ENCODE measurements at places on chromosomes 3 and 15.

DNA sequence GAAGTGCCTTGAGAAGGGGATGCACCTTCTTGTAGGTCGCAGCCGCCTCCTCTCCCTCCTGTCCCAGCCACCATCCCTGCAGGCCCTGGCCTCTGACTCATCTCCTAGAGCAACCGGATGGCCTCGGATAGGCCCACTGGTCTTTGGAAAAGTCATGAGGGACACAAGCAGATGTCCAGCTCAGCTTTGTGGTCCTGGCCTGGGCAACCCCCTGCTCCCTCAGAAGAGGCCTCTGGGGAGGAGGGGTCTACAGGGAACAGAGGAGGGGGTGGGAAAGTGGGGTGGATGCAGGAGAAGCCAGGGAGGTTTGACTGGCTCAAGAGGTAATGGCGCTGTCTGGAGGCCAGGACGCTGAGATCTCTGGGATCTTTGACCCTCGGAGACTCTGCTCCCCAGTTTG is 259.2 kb upstream of the TLE3 start:
- no peak for DNase-seq

- no peak for DNase-seq
Measured at GRCh38 chr15:62649793-62650420, 392.6 kb upstream of the TPM1 start.

DNA sequence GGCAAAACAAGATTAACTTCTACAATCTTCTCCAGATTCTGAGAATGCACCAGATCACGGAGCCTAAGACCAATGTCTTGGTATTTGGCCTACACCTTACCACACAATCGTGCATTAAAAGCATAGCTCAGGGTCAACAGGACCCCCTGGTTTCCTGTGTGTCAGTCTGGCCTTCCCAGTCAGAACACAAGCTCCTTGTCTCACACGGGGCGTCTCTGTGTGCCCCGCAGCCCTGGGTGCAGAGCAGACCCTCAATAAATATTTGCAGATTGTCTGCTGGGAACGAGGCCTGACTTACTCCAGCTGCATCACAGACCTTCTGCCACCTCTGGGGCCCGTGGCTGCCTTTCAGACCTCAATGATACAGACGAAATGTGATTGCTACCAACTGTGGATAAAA is 82.5 kb upstream of the CTNNB1 start:
- DNase-seq = no peak

- DNase-seq = peak; percentile 89
Measured at GRCh38 chr3:69085833-69086722, 1.3 kb downstream of the ARL6IP5 start.

- DNase-seq = no peak
Measured at GRCh38 chr15:77347197-77347596, 72.7 kb downstream of the PEAK1 start.

DNA sequence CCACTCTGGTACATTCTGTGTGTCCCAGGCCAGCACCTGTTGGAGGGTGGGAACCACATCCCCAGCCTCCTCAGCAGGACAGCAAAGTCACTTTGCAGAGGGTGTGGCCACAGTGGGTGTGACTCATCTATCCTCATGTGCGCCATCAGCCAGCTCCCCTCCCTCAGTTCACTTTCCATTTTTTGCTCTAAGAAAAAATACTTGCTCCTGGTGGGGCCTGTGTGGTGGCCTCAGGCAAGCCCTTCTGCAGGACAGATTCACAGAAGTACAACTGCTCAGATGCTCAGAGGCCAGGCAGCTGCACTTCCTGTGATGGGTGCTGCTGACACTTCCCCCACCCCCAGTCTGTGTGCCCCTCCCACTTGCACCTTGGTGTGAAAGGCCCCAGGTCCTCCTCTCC is 78.3 kb upstream of the ALDH1L1 start:
- no peak for DNase-seq

DNA sequence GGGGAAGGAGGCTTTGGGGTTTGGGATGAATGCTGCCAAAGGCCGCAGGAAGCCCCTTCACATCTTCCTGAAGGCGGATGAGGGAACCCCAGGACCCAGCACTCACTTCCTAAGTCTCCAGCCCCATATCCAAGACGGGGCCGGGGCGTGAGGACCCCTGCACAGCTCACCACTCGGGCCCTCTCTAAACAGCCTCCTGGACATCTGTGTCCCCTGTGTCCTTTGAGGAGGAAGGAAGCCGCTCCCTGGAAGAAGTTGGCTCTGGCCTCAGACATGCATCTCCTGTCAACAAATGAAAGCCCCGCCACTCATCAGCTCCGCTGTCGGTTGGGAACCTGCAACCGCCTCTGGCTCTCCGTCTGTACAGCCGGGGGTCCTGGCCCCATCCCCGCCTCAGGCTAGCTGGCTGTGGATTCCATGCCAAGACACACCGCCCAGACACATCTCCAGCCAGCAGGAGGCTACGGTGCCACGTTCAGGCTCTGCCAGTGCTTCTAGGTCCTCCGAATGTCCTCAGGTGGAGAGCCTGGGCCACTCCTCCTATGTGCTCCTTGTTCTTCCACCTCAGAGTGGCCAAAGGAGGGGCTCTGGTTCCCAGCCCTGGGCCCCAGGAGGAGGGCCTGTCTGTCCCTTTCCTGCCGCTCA is 140.0 kb upstream of the MEF2A start:
- DNase-seq = no peak

DNA sequence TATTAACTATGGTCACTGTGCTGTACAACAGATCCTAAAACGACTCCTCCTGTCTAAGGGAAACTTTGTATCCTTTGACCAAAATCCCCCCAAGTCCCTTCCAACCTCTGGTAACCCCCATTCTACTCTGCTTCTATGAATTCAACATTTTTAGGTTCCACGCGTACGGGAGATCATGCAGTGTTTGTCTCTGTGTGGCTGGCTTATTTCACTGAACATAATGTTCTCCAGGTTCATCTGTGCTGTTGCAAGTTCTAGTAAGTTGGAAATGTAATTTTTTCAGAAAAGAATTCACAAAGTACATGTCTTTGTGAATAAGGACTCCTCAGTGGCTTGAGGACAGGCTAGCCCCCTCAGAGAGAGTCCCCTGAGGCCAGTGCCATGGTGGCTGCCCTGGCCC is 66.1 kb downstream of the ATP10A start:
- no peak for DNase-seq

DNA sequence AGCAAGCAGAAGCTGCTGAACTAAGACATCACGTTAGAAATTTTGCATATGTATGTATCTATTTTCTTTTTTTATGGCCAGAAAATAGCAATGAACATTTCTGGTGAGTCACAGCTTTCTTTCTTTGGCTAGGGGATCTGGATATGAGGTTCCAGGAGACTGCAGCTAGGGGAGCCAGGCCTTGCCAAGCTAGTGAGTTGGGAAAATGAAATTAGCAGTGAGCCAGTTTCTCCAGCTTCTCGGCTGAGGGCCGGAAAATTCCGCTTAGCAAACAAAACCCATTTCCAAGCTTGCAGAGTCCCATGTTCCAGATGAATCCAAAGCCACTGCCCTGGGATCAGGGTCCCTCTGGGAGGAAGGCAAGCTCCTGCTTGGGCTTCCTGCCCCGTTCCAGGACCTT is 137.6 kb downstream of the SRGAP3 start:
- DNase-seq = no peak

GRCh38 chr15:81373775-81374395 is at the start of gene TMC3:
Gene TMC3 (minus strand): TSS chr15:81374213. CDS start chr15:81374077, 136 bp downstream.
- no peak for DNase-seq

DNA sequence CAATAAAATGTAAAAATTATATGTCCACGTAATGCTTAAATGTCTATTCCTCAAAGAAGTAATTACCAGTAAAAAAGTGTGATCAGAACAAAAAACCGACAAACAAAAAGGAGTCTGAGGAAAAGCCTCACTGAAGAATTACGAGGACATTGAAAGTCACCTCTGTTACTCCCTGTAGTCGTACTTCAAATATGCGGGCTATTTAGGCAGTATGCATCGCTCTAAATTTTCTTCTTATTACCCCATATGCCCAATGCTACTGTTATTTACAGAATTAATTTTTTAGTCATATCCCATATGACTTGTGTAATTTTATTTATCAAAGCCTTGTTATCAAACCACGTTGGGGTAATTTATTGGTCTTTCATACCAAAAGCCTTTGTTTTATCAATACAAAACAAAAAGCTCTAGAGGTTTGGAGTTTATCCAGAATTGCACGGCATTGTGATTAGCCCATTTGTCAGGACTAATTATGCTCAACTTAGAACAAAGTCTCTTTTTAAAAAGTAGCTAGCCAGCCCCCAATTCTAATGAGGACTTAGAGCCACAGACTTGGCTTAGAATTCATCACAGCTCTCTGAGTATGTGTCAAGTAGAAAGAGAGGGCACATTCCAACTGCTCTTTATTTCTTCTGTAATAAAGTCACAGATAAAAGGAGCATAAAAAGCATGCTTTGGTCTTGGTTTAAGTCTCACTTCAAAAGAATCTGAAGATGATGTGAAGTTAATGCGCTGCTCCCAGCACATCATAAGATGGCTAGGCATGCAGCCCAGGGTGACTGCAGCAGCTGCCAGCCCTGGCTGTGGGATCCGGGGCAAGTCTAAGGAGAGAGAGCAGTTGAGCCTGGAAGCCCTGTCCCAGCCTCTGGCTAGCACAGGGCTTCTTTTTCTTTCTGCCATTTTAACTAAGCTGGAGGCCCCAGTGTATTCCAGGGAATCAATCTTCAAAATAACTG is 521.0 kb downstream of the GABRG3 start:
- no peak for DNase-seq

- no peak for DNase-seq
Measured at GRCh38 chr3:196517919-196518318, 2.8 kb upstream of the SMCO1 start.

- no peak for DNase-seq
Measured at GRCh38 chr3:189624130-189624529, 7.1 kb upstream of the TP63 start.

DNA sequence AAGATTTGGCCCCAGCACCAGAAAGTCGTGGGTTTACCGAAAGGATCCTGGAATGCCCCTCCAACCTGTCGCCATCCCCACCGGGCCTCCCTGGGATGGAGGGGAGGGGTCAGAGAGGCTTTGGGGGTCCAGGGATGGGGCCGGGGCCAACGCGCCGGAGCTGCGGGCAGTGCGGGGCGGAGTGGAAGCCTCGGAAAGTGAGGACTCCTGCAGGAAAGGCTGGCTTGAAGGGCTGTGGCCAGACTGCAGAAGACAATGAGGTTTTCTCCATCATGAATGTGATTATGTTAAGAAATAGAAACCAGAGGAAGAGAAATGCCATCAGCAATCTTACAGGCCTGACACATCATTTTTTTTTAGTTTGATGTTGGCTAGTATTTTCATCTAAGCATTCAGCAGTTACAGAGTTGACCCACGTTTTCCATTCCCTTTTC is 738 bp downstream of the YEATS2 start:
- peak; percentile 13 for DNase-seq

DNA sequence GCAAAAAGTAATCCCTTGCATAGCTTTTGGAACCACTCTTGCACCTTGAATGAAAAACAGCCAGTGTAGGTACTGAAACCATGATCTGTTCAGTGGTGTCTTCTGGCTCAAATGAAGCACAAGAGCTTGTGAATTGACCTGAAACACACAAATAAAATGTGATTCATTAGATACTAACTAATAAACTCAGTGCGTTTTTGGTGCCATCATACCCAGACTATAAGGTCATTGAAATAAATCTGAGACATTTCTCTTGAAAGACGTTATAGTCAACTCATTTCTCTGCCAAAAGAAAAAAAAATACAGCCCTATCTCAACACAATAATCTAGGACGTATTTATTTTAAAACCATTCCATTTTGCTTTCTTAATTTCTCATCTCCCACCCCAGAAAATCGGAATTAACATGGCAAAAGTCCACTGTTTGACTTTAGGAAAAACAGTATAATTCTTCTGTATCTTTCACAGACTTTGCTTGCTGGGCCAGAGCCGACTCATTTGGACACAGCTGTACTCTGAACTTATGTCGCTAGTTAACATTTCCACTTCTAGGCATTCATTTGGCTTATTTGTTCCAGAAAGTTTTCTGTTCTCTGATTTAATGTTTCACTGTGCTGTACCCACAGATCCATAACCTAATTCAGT is 284.9 kb upstream of the TBL1XR1 start:
- DNase-seq = no peak

- DNase-seq = no peak
Measured at GRCh38 chr3:66812136-66812535, 186.0 kb upstream of the KBTBD8 start.

DNA sequence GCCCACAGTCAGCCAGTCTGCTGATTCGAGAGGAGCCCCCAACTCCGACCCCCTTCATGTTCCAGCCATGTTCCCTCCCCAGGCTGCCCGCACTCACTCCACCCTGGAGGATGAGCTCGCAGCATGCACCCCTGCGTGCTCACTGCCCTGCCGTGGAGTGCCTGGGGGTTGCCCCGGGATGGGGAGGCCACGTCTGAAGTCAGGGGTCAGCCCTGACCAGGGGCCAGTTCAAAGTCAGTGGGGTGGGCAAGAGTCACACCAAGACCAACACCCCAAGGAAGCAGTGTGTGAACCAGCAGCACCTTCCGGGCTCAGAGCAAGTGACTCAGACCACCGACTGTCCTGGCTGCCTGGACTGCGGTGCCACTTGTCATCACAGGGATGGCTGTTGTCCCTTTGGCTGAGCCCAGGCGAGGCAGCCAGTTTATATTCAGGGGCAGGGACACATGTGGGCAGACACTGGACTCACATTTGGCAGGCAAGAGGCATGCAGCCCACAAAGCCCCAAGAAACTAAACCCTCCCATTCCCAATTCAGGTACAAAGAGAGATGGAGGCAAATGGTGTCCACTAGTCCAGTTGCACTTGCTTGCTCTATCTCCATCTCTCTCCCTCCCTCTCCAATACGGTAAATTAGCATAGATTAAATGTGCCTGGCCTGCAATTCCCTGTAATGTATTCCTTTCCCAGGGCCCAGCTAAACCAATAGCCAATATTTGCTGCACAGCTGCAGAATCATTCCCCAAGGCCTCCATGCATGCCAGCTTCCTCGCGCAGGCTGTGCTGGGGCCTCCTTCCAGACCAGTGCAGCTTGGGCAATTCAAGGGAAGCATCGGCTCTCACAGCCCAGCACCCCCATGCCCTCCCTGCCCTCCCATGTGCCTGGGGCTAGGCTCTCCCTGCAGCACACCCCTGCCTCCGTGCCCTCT is 135.7 kb upstream of the IQSEC1 start:
- no peak for DNase-seq

GRCh38 chr3:24201301-24201700 is 256.2 kb downstream of the NR1D2 start:
- DNase-seq = no peak
